ENCODE measurements at places on chromosomes 11 and 22.

GRCh38 chr11:72788241-72788640, 5.6 kb downstream of the STARD10 start:
- DNase-seq, result no peak

DNA sequence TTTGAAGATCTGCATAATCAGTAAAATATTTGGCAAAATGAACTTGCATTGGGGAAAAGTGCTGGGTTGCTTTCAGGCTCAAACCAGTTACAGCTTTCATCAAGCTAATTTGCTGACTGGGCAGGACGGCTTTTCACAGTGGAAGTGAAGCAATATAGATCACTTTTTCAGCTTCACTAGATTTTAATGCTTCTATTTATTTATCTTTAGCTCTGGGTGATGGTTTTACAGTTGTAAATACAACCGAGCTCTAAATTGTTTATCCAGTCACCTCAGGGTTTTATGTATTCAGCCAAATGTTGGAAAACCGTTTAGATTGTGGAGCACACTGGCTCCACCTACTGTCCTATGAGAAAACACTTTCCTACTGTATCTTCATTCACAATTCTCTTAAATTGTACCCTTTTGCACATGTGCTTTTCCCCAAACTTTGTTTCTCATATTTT, 58.2 kb downstream of the ACER3 start:
- DNase-seq, result peak; percentile 66

- DNase-seq, result no peak
These were observed 5.0 kb upstream of the SLC1A2 start for GRCh38 chr11:35424157-35424940.

DNA sequence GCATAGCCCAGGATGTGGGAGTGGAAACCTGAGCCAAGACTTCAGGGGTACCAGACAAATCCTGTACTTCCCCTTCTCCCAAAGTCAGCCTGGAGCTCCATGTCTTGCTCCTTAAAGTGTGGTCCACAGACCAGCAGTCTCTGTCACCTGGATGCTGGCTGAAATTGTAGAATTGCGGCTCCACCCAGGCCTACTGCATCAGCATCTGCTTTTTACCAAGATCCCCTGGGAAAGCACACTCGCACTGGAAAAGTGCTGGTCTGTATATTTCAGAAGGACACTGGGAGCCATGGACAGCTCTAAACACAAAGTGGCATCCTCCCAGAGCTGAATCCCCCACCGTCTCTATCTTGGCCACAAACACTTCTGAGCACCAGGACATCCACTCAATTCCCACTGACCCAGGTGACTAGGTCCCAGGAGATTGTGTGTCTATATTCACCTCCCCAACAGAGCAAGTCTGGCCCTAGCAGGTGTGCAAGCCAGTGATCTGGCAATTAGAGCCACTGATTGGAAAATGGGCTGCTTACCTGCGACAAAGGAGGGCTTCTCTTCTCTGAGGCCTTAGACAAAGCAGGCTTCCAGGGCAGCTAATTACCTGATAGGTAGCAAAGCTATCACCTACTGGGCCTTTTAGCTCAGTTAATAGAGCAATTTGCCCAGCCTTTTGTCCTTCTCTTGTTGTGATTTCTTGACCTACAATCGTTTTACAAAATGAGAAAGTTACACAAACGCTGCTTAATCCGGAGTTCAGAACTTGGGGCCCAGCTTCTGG, 443.3 kb downstream of the MN1 start:
- no peak for DNase-seq

DNA sequence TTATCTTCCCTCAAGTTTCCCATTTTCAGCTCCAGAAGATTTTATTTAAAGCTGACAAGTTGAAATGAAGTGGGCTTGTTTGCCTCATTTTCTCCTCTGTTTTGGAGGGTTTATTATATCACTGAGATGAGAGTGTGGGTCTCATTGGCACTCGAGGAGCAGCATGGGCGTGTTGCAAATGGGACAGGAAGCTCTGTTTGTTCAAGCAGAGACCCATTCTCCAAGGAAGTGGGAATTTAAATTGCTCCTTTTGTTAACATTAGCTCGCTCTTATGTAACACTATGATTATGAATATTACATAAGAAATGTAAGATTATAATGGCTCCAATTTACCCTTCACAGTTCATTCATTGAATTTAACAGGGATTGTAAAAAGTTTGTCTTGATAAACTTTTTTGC, 317.7 kb upstream of the CTSC start:
- no peak for DNase-seq

DNA sequence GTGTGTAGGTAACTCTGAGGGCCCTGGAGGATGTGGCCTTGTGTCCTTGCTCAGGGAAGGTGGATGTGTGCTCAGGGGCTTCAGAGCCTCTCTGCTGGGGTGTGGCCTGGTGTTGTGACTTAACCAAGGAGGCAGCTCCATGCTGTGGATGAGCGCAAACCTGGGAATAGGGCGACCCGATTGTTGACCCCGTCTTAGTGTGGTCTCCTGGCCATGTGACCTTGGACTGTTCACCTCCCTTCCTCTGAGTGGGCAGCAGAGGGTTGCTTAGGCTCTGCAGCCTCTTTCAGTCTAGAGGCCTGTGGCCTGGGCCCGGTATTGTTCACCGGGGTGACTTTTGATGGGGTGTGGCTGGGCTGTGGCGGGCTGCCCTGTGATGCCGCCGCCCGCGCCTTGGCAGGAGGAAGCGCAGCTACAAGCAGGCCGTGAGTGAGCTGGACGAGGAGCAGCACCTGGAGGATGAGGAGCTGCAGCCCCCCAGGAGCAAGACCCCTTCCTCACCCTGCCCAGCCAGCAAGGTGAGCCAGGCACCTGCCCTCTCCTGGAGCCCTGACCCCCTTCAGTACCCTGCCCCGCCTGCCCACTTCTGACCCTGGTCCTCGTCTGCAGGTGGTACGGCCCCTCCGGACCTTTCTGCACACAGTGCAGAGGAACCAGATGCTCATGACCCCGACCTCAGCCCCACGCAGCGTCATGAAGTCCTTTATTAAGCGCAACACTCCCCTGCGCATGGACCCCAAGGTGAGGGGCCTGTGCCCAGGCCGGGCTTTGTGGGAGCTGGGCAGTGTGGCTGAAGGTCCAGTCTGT, 16.7 kb downstream of the INCENP start:
- DNase-seq, result no peak

DNA sequence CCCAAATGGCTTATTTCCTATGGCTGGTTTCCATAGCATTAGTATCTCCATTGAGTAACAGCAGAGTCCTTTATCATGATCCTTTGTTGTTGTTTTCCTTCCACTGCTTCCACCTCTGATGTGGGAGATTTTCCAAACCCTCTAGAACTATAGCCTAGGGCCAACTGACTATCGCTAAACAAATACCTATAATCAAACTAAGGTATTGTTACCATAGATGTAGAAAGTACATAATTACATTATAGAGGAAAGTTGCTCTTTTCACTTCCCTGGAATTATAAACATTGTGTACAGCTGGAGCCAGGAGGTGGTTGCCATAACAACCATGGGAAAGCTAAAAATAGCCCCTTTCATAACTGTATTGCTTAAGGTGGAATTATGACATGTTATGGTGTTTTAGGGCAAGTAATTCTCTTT, 47.0 kb upstream of the ALKBH3 start:
- DNase-seq, result no peak

- DNase-seq, result no peak
These were observed 33.0 kb downstream of the FAM168A start for GRCh38 chr11:73564903-73565302.

DNA sequence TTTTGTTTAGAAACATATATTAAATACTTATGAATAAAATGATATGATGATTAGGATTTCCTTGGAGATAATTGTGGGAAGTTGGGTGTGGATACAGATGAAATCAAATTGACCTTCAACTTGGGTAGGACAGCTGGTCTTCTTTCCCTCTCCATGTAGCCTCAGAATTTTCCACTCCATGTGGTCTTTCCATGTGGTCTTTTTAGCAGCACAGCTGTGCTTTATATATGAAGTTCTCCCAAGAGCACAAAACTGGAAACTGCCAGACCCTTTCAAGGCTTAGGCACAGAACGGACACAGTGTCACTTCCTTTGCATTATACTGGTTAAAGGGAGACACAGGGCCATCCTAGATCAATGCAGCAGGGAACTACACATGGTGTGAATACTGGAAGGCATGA, 28.6 kb downstream of the FAM76B start:
- no peak for DNase-seq

- no peak for DNase-seq
These were observed 7.5 kb downstream of the DPAGT1 start for GRCh38 chr11:119093942-119094815.

GRCh38 chr22:35219012-35219411, 38.3 kb upstream of the HMGXB4 start:
- DNase-seq, result no peak

- DNase-seq, result peak; percentile 82
These were observed 884 bp downstream of the IL10RA start for GRCh38 chr11:117986981-117987574.

GRCh38 chr11:62062223-62062861, 61.5 kb upstream of the INCENP start:
- DNase-seq, result no peak

- no peak for DNase-seq
These were observed 5.1 kb downstream of the FBLN1 start for GRCh38 chr22:45507798-45508197.

DNA sequence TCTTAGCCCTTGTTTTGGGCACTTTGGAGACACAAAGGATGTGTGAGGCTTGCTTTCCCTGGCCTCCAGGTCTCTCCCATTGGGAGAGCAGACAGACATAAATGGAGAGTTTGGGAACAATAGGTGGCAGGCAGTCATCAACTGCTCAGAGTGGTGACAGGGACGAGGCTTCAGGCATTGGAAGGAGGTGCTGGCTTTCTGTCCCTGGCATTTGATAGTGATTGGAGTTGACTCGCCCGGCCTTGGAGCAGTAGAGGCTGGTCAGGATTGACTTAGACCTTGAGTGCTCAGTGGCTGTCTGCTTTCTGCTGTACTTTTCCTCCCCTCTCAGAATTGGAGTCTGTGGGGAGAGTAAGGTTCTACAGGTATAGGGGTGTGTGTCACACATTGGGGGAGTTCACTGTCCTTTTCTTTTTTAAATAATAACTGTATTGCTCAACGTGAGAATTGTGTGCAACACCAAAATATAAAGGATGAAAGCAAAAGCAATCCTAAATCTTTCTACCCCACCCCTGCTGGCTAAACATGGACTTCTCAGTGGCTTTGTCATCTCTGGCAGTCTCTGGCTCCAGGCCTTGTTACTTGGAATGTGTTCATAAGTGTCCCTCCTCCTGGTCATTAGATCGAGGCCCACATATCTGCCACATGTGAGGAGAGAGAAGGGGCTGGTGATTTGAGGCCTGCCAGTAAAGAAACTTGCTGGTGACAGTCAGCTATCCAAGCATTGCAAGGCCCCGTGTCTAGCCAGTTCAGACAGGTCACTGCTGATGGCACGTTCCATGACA, 21.1 kb downstream of the SHISA8 start:
- DNase-seq, result no peak
